Prostate gland (tissue), 2 donors: ENCODE measurements at places on chromosomes 1 and 21.
A peak's percentile ranks its signal among the peaks of the same experiment; 100 is the strongest.

DNA sequence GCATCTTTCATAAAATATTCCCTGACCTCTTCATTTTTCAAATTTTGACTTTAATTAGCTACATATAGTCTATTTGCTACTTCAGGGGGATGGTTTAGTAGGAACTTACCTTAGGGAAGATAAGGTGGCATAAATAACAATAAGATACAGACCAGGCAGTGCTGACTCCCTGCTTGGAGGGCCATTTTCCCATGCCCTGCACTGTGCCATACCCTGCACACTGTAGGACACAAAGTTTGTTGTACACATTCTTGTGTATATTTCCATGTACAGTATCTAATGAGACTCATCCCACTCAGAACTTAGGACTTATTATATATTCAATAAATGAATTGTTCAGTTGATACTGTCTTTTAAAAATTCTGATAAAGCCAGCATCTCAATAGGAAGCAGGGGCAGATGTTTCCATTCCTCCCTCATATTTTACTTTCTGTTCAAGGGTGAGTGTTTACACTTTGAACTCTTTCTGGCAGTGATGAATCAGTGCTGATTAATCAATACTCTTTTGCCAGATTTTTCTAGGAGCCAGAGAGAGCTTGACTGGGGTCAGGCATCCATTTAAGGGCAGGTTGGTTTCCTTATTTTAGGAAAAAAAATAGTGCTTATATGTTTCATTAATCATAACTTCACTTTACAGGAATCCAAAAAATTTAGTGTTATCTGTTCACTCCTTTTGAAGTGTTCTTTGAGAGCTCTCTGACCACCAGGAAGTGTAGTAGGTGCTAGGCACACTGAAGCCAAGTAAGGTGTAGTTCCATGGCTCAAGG, 30.6 kb downstream of the MPZL1 start:
- DNase-seq: no peak

DNA sequence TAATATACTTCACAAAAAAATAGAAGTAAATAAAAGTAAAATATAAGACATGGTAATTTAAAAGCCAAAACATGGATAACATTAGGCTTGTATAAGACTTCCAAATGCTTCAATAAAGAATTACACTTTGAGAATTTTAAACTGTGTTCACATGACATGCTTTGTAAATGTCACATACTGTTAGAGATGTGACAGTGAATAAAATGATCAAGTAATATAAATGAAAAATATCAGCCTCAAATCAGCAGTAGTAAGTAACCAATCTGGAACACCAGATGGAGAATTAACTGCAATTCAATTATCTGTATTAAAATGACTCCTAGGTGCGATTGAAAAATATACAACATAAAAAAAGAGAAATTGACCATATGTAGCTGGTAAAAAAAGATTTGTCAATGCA, 1260.8 kb downstream of the BRINP3 start:
- DNase-seq: no peak

DNA sequence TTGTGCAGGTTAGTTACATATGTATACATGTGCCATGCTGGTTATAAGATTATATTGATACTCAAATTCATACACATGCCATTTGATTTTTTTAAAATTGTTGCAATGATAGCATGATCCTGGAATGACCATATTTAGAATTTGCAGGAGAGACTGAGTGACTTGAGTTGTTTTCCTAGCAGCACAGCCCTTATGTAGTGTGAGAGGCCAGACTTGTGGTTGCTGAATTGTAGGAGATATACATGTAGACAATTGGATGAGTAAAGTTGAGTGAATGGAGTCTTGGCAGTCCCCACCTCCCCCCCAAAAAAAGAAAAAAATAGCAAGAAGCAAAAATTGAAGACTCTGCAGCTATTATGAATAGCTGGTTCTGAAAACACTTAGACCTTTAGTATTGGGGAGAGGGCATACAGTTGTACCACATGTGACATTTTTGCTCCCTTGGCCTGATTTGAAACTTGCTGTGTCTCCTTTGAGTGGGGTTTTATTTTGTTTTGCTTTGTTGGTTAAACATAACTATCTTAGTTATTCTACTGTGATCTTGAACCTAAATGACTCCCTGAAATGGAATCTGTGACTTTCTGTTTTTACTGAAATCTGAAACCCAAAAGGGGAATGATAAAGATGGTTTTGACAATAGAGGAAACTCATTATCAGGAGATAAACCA, 280.3 kb downstream of the HMCN1 start:
- DNase-seq: no peak

DNA sequence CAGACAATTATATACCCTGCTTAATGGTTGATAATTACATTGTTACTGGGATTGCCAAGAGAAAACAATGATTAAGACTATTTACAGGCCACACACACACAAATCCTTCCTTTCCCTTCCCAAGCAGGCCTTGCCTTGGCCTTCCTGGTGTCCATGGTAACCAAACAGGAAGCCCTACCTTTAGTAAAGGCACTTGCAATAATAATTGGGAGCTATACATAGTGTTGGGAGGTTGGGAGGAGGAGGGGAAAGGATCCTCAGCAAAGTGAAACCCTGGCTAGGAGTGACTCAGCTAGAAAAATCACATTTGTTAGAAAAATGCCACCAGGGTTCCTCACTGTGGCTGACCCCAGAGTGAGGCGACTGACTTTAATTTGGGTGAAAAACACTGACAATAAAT, 122.3 kb upstream of the ADAR start:
- no peak for DNase-seq

DNA sequence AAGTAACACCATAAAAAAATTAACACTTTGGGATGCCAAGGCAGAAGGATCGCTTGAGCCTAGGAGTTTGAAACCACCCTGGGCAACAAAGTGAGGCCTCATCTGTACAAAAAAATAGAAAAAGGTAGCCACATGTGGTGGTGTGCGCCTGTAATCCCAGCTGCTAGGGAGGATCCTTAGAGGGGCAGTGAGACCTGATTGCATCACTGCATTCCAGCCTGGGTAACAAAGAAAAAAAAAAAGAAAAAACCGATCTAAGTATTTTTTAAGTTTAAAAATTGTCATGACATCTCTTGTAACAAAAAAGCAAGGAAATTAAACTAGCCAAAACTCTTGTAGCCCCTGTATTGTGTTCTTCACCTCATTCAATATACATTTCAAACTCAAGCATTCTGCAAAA, 39.5 kb downstream of the ZZZ3 start:
- DNase-seq: no peak

GRCh38 chr1:161092621-161093028, 3.3 kb upstream of the NECTIN4 start:
- DNase-seq: no peak

DNA sequence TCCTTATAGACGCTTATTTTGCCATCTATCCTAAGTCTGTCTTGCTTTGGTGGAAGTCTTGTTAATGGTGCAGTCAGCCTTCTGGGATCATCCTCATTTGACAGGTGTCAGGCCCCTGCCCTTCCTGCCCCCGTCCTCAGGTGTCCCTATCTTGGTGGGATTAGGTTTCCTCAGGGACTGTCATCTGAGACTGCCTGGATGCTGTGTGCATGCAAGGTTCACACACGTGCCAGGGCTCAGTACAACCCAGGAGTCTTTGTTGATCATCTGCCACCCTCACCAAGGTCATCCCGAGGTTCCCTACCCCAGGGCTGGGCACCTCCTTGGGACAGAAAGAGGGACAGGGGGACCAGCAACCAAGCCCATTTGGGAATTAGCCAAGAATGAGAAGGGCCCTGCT, 18.0 kb downstream of the PADI2 start:
- no peak for DNase-seq

DNA sequence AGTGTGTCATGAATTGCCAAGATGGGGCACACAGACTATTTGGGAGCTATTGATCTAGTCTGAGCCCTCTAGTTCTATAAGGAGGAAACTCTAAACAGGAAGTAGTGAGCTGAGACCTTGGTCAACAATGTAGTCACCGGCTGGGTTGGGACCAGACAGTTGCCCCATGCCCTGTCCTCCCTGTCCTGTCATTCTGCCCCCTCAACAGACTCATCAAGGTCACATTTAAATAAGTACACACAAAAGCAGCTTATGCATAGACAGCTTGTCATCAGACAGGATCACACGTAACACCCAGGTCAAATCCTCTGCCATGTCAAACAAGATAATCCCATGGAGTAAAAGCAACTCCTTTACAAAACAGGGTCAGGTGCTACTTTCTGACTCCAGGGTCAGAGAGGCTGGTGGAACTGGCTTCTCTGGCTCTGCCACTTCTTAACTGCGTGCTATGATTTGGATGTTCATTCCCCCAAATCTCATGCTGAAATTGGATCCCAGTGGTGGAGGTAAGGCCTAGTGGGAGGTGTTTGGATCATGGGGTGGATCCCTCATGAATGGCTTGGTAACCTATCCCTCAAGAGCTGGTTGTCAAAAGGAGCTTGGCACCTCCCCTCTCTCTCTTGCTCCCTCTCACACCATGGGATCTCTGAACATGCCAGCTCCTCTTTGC, 128.9 kb downstream of the HIVEP3 start:
- no peak for DNase-seq

GRCh38 chr1:45205910-45206721, at the start of gene ZSWIM5:
ZSWIM5 (minus strand) TSS chr1:45206605; CDS start chr1:45206350, 255 bp downstream.
- peak; percentile 63 for DNase-seq

DNA sequence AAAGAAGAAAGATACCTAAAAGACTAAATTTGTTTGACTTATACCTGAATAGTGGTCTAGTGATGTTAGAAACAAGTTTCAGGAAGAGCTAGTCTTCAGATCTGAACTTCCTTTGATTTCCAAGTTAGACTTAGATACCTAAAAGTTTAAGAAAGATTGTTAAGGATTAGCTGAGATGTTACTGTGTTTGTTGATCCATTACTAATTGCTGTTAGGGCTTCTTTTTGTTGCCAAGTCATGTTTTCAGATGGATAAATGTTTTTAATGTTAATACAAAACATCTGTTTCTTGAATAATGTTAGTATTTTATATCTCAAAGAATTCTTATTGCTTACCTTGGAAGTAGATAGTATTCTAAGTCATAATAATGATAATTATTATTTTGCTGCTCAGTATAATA, 11.6 kb downstream of the GNAI3 start:
- DNase-seq: no peak

- DNase-seq: no peak
Measured at GRCh38 chr1:226401355-226402303, 6.3 kb downstream of the PARP1 start.

- DNase-seq: no peak
Measured at GRCh38 chr1:169707912-169708604, 3.4 kb downstream of the SELL start.

DNA sequence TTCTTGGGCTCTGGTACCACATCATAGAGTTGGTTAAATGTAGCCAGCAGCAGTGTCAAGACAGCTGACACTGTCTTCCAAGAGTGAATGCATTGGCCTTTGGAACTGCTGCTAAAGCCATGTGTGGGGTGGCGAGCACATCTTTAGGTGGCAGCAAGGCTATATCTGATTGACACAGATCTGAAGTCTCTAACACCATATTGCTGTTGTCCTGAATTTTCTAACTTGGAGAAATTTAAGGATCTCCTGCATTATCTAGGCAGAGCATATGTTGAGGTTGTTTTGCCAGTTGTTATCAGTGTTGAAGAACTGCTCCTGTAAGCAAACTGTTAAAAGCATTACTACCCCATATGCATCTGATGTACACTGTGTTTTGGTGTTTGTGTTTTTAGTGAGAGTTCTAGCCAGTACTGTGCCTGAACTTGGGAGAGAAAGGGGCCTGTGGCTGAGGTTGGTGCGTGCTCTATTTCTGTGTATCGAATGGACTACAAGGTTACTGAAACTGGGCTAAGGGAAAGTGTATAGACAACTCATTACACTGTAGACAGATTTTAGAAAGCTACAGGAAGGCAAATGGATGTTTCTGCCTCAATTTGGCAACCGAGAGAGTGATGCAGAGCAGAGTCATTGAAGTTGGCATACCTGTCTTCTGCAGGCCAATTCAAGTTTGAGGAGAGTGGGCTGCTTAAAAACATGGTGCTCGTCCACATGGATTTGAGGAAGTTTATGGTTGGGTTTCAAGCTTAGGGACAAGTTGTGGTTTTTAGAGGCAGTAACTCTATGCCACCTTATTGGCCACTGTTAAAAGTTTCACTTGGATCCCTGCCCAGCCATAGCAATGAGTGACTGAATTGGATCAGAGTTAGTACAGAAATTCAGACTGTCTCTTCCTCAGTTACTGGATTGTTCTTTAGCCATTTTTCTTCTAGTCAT, 16.9 kb downstream of the DYRK3 start:
- DNase-seq: no peak
